ENCODE measurements at places on chromosomes 4 and X. TPM values are rescaled to one million over a fixed set of nuclear protein-coding genes. Genes with fewer than 3 reads are reported as not detected.

ADH5 gene
- total RNA-seq = 122 TPM

GRCh38 chr4:109022961-109023360 lies 260.1 kb upstream of the ETNPPL start:
- no peak overlapping the region for H3K27ac ChIP-seq
- no peaks in the 10 kb centered on the region for H3K27me3 ChIP-seq
- H3K4me1 ChIP-seq = no peaks in the 10 kb centered on the region
- no peak for DNase-seq
- no peaks in the 10 kb centered on the region for H3K36me3 ChIP-seq
- no peak overlapping the region for H3K4me3 ChIP-seq

F9 gene
- not detected for total RNA-seq

OTUD6A gene
- total RNA-seq = 6.9 TPM

- no peaks in the 10 kb centered on the region for H3K4me1 ChIP-seq
- no peak overlapping the region for H3K27ac ChIP-seq
- no peaks in the 10 kb centered on the region for H3K36me3 ChIP-seq
- DNase-seq = no peak
- H3K27me3 ChIP-seq = no peaks in the 10 kb centered on the region
Measured at GRCh38 chr4:105107095-105107856, 39.4 kb upstream of the TET2 start.

DNA sequence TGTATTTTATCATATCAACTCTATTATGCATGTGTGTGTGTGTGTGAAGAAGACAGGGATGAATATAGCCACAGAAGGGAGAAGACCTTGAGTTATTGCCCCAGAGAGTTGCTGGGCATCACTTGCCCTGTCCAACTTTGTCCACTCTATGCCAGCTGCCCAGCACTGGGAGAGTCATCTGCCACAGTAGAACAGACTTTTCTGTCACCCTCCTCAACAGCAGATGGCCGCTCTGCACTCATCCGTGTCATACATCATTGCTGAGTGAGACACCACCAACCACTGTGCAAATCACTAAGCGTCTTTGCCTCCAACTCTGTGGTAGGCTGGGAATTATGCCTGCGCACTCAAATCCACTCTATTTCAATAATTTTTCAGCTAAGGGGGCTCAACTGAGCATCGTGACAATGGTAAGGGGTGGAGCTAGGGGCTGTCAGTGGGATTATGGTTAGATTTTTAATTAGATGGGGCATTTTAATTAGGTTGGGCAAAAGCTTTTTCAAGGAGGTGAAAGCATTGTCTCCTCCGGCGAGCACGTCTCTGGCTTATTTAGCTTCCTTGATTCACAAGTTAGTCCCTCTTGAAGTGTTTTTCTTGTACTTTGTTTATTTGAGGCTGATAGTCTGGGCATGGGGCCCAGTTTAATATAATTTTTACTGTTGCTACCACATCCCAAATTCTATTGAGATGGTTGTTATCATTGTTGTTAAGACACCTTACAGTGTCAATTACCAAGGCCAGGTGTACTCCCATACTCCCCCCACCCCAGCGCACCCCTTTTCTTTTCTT lies 100.1 kb upstream of the KLF3 start:
- H3K4me3 ChIP-seq = no peak overlapping the region
- H3K27ac ChIP-seq = no peak overlapping the region
- no peaks in the 10 kb centered on the region for H3K36me3 ChIP-seq
- DNase-seq = no peak
- H3K27me3 ChIP-seq = no peaks in the 10 kb centered on the region
- H3K4me1 ChIP-seq = peaks cover 8% of the 10 kb centered on the region

DNA sequence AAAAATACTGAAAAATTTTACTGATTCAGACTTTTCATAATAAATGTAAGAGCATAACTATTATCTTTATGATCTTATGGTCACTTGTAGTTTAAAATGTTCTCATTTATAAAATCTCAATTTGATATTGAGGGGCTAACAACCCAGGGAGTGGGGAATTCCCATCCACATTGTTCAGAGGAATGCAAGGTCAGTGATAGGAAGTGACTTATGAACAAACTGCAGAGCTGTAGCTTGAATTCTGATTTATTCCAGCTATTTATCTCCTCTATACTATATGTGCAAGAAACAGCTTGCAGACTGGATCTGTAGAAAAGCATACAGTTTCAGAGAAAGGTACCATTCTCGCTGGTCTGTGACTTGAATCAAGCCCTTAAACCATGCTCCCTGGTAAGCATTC lies 61.6 kb downstream of the SEC24D start:
- H3K4me3 ChIP-seq = no peak overlapping the region
- peak overlapping the region; percentile 66 for H3K27ac ChIP-seq
- DNase-seq = no peak
- H3K36me3 ChIP-seq = no peaks in the 10 kb centered on the region

DNA sequence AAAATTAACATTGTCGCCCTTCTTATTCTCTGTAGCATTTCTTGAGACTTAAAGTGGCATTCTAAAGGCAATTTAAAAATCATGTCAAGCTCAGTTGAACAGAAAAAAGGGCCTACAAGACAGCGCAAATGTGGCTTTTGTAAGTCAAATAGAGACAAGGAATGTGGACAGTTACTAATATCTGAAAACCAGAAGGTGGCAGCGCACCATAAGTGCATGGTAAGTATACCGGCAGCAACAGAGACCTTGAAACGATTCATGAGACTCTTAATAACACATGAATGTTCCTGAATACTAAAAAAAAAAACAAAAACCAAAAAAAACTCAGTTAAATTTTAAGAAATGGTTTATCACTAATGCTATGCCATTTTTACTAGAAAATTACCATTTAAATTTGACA lies 82.4 kb upstream of the HPRT1 start:
- peak; percentile 59 for DNase-seq
- no peak overlapping the region for H3K4me3 ChIP-seq
- no peaks in the 10 kb centered on the region for H3K4me1 ChIP-seq
- no peaks in the 10 kb centered on the region for H3K27me3 ChIP-seq
- no peak overlapping the region for H3K27ac ChIP-seq

DNA sequence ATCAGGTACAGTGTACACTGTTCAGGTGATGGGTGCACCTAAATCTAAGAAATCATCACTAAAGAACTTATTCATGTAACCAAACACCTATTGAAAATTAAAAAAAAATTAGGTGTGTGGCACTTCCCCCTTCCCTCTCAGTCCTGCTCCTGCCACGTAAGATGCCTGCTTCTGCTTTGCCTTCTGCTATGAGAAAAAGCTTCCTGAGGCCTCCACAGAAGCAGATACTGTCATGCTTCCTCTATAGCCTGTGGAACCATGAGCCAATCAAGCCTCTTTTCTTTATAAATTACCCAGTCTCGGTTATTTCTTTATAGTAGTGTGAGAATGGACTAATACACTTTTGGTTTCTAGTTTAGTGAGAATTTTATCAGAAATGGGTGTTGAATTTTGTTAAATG lies 459.8 kb upstream of the DIPK2B start:
- H3K4me1 ChIP-seq = no peaks in the 10 kb centered on the region
- DNase-seq = no peak

TASL gene
- not detected for total RNA-seq

Measured in testis (tissue), 5 donors.